Retinal pigment epithelial cell (primary cell): ENCODE measurements at places on chromosomes 1 and 21.

DNA sequence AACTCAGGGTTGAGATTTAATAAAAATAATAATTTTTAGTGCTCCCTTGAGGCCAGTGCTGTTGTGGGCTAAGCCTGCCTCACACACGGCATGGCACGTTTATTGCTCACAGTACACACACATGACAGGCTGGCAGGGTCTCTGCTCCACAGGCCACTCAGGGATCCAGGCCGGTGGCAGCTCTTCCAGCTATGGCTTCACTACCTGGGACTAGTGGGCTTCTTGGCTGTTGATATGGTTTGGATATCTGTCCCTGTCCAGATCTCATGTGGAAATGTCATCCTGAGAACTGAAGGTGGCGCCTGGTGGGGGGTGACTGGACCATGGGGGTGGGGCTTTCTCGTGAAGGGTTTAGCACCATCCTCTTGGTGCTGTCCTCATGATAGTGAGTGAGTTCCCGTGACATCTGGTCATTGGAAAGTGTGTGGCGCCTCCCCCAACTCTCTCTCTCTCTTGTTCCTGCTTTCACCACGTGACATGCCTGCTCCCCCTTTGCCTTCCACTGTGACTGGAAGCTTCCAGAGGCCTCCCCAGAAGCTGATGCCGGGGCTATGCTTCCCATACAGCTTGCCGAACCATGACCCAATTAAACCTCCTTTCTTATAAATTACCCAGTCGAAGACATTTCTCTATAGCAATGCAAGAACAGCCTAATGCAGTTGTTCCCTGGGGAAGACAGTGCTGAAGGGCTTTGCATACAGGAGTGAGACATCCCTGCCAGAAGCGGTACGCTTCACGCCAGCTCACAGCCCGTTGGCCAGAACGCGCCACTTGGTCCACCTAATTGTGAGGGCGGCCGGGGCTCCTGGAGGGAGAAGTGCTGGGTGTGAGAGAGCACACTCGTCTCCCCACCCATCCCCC, 226.9 kb upstream of the C1orf174 start:
- DNase-seq = no peak

- no peak for DNase-seq
These were observed 2.2 kb downstream of the PHGDH start for GRCh38 chr1:119713749-119714456.

DNA sequence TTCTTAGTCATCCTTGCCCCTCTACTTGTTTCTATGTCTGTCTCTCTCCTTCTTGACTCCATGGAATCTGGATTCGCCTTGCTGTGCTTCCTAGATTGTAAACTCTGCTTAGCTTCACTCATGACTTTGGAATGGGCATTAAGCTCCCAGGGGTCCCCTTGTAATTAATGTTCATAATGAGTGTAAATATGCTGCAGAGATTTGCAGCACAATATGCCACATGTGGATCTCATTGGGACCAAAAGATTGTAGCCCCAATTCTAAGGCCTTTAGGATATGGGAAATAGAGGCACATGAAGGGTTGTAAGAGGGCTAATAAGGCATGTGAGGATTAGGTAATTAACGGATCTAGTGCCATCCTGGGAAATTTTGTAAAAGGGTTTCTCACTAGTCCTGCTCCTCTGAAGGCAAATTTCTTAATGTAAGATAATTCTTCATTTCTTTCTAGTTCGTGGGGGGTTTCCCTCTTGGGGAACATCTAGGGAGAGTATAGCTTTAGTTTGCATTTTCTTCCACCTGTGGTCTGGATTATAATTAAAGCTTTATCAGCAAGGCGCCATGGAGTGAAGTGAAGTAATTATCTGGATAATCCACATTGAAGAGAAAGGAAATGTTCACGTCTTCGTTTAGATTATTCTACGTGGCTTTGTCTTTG, 659.2 kb upstream of the PLXNA2 start:
- DNase-seq = no peak

DNA sequence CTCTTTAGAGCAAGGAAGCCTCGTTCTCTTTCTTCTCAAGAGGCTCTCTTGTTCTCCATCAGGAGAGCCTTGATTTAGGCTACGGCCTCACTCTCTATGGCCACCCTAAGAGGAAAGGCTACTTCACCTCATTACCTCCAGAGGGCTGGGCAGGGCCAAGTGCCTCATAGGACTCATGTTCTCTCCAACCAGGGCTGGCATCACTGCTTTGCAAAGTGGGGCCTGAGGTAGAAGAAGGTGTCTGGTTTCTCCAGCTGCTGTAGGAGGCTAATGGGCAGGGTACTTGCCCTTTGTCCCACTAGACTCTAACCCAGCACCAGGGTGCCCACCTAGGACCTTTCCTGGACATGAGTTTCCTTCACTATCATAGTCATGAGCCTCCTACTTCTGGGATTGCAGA, 2.1 kb upstream of the ATXN7L2 start:
- DNase-seq = no peak

DNA sequence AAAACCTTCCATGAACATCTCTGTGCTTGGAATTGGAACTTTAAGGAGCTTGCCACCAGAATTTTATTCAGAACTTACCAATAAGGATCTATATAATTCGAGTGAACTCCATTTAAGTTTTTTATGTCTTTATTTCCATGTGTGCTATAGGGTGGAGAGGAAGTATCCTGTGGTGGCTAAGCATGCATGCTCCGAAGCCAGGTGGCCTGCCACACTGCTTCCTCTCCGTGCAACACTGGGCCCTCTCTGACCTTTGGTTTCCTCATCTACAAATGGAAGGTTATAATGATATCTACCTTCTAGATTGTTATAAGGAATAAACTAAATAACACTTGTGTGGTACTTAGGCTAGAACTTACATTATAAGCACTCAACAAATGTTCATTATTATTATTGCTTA, 382.1 kb downstream of the PTPRC start:
- no peak for DNase-seq

DNA sequence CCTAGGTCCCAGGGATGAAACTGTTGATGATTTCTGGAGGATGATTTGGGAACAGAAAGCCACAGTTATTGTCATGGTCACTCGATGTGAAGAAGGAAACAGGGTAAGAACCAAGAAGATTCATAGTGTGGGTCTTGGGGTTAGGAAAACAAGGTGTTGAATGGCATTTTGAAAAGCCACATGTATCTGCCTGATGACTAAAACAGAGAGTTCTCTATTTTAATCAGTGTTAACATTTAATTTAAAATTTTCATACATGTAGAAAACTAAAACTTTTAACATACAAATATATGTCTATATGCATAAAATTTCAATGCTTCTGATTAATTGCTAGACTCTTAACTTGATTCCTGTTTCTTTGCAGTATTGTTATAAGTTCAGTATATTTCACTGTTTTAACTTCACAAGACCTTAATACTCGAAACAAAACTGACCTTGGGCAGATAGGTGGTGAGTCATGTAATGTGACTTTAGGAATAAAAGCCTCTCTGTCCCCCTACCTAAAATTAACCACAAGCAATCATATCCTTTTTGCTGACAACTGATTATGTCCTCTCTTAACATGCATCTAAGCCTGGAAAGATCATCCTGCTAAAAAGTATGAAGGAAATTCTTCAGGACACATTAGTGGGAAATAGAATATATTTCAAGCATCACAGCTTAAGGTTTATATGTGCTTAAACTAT, 95.6 kb downstream of the PTPRC start:
- DNase-seq = no peak

DNA sequence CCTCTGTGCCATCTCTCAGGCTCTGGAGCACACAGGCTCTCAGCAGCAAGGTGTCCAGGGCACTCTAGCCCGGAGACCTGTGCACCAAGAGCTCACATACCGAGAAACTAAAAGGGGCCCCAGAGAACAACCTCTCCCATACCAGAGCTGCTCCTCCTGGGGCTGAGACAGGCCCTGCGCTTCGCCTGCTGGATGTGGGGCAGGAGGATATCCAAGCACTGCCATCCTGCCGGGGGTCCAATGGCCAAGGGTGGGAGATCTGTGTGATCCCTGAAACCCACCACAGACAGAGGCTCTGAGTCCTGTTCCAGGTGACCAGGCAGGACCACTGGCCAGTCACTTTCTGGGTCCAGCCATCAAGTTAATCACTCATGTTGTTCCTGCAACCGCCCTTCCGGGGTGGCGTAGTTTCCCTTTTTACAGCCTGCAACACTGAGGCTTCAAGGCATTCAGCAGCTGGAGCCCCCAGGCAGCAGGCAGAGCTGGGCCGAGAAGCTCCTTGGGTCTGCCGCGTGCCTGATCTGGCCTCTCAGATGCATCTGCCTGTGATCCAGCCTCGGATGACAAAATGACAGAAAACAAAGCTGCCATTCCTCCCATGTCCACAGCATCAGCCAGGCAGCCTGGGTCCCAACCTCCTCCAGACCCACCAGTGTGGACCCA, 36.7 kb upstream of the ACTRT2 start:
- DNase-seq = no peak
